ENCODE measurements at places on chromosomes 5 and 9.

DNA sequence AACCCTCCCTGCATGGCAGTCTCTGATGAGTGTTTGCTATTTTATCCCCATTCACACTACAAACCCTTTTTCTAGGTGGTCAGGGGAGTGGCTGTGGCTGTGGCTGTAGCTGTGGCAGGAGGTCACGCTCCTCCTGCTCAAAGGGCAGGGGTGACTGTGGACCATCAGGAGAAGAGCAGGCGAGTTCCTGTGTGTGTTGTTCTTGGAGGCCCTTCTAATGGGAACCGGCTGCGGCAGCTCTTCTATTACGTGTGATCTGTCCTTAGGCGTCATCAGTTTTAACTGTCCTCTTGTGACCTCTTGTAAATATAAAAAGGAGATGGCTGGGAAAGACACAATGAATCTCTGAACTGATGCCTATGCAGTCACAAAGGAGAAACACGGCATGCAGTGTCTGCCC lies 65.1 kb downstream of the ANKH start:
- no peak for DNase-seq

DNA sequence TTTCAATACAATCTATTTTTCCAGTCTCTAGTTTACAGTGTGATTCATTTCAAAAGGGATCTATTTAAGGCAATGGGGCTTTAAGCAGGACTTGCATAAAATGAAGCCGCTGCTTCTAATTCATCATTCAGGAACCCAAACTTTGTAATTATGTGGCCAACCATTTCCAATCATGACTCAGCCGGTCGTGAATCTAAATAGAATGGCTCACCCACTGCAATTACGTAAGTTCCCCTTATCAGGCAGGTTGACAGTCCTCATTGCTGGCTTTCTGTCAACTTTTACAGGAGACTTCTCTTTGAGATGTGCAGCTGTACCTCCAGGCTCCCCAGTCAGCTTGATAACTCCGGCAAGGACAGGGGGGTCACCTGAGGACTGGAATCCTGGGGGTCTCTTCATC lies 152.8 kb upstream of the DAP start:
- peak; percentile 9 for DNase-seq

GRCh38 chr9:109005678-109006077 lies 7.6 kb downstream of the CTNNAL1 start:
- no peak for DNase-seq

DNA sequence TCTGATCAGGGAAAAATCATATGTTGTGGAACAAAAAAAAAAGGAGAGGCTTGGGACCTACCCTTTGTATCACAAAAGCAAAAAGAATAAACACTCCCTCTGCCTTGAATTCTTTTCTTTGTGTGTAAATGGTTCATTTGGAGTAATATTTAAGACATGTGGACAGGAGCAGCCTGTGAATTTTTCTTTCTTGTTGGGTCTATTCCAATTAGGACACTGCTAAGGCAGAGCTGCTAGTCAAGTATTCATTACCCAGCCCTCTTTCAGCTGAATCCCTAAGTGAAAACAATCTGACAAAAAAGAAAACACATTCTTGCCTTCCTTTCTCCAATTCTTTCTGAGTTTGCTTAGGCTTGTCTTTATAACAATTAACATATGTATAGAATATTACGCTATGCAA lies 330.0 kb downstream of the EBF1 start:
- DNase-seq: no peak

GRCh38 chr5:31194468-31194813 lies 955 bp downstream of the CDH6 start:
- DNase-seq: no peak

GRCh38 chr5:180161420-180162303 lies 47.3 kb downstream of the RASGEF1C start:
- DNase-seq: peak; percentile 39

GRCh38 chr9:20552874-20553557 lies 69.3 kb downstream of the MLLT3 start:
- no peak for DNase-seq

GRCh38 chr9:78238046-78239038 lies 2.5 kb downstream of the CEP78 start:
- DNase-seq: no peak

DNA sequence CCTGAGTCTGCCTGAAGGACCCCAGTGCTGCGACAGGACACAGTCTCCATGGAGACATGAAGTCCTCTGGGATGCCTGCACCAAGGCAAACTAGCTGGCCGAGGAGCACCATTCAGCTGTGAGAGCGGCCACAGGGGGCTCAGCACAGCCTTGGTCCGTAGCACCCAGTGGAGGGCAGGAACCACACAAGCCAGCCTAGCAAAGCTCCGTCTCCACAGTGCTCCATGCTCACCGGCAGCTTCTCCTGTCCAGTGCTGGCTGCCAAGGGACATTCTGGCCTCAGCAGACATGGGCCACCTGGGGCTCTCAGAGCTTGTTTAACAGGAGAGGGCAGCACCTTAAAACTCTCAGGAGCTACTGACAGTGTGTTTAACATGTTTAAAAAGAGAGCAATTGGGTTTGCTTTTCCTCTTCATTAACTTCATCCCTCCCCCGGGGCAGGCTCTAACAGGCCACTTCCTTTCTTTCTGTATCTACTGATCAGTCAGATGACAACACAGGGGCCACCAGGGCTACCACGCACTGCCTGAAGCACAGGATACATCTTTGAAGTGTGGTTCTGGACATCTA lies 57.0 kb downstream of the SECISBP2 start:
- DNase-seq: no peak

DNA sequence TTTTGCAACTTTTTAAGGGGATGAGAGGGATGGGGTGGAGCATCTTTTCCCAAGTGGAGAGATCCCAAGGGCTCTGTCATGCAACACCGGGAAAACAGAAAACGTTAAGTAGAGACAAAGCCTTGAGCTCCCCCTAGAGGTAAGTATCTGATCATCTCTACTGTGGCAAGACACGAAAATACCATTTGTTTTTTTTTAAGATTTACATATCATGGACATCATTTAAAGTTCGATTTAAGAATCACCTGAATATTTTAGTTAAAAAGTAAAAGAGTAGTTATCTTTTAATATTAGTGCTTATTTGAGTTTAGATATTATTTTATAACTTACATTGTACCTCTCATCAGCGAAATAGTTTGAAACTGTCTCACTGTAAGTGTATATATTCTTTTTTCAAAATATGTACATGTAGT lies 200.4 kb downstream of the LRRC70 start:
- peak; percentile 67 for DNase-seq

DNA sequence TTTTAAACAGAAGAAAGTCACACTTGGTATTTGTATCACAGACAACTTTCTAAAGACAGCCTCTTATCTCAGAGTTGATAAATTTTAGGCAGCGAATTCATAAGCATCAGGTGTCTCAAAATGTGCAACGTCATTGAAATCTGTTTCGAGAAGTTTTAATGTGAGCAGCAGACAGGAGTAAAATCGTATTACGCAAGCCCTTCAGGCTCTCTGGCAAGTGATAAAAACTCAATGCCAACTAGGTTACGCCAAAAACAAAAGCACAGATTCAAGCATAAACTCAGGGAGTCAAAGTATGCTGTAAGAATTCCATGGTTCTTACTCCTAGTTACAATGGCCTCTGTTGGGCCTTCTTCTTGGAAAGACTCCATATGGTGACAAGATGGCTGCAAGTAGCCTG lies 244.7 kb downstream of the SEMA5A start:
- no peak for DNase-seq

- peak; percentile 26 for DNase-seq
These were observed 60.6 kb downstream of the PAM start for GRCh38 chr5:102815540-102816332.

DNA sequence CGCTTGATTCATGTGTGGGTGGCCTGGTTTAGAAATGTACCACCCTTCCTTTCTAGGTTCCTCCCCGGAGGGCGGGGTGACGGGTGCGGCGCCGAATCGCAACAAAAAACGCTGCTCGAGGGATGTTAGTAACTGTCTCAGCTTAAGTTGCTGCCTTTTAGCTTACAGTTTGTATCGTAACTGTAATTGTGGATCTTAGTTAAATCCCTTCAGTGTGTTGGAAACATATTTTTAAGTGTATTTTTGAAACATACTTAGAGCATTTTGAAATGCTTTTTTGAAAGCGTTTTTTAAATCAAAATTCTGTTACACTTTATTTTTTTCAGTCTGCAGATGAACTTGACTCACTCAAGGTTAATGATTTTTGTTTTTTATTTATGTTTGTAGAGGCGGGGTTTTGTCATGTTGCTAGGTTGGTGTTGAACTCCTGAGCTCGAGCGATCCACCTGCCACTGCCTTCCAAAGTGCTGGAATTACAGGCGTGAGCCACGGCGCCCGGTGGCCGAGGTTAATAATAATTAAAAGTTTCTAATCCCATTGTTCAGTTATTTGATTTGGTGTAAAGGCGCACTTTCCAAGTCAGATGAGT lies 997 bp upstream of the CHD1 start:
- peak; percentile 64 for DNase-seq

- DNase-seq: peak; percentile 61
These were observed 597.3 kb upstream of the SGCD start for GRCh38 chr5:155729684-155730059.

- DNase-seq: no peak
These were observed 58.8 kb downstream of the MROH2B start for GRCh38 chr5:41012318-41012717.

DNA sequence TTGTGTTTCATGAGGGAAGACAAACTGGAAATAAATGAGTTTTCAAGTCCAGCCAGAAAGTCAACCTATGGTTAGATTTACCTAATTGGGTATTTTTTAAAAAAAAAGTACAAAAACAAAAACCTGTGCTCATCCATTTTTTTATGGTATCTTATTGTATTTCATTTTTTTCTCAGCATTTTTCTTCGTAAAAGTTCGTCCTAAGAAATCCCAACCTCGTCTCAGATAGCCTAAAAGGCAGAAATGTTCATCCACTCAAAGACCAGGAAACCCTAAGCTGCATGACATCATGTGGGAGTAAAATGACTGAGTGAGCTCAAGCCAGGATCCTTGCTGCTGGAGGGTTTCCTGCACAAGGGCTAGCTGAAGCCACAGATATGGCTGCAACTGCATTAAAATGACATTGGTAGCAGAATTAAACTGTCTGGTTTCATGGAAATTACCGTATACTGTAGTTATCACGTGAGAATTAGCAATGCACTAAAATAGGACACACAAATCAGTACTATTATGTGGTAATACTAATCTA lies 70.4 kb downstream of the NFIB start:
- no peak for DNase-seq

DNA sequence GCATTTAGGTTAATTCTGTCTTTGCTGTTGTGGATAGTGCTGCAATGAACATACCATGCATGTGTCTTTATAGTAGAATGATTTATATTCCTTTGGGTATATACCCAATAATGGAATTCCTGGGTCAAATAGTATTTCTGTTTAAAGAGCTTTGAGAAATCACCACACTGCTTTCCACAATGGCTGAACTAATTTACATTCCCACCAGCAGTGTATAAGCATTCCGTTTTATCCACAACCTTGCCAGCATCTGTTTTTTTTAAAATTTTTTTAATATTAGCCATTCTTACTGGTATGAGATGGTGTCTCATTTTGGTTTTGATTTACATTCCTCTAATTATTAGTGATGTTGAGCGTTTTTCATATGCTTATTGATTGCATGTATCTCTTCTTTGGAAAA lies 15.5 kb upstream of the TARS1 start:
- no peak for DNase-seq

Data from NCI-H1105 treated with DMSO at 0.1 percent for 48 hours (cell line).